Frontal cortex (tissue), 4 donors: ENCODE measurements at places on chromosomes 6 and 20.

DNA sequence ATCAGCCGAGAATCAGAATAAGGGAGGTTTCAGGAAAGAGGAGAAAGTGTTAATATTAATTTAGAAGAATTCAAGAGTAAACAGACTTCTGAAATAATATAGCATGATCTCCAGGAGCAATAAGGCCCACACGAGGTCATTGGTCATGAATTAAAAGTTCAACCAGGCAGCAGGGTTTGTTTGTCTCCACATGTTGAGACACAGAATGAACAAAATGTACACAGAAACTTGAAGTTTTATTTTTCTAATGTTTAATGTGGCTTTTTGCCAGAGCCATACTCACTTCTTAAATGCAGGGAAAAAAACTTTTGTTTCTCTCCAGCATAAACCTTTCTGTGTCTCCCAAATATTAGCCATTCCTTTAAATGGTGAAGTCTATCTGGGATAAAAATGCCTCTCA is 504.5 kb downstream of the HDGFL1 start:
- no peak for DNase-seq

DNA sequence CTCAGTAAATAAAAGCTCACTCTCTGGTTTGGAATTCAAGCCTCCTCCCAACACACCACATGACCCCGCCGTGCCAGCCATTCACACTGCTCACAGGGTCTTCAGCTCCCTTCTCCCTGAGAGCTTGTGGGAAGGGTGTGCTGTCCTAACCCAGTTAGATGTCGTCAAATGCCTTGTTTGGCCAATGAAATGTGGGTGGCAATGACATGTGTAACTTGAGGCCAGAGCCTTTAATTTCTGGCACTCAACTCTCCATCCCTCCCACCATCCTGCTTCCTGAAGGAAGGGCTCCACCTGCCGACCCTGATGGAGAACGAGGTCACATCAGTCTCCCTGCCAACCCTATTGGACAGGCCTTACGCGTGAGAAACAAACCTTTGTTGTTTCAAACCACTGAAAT is 224.5 kb upstream of the AGPAT4 start:
- DNase-seq = no peak

- DNase-seq = no peak
These were observed 289.6 kb downstream of the RFPL4B start for GRCh38 chr6:112636650-112637262.

GRCh38 chr6:38039502-38039901 is 220.0 kb downstream of the ZFAND3 start:
- no peak for DNase-seq
